Kidney glomerular epithelial cell (primary cell): ENCODE measurements at places on chromosomes 1 and 21.
A peak's percentile ranks its signal among the peaks of the same experiment; 100 is the strongest.

DNA sequence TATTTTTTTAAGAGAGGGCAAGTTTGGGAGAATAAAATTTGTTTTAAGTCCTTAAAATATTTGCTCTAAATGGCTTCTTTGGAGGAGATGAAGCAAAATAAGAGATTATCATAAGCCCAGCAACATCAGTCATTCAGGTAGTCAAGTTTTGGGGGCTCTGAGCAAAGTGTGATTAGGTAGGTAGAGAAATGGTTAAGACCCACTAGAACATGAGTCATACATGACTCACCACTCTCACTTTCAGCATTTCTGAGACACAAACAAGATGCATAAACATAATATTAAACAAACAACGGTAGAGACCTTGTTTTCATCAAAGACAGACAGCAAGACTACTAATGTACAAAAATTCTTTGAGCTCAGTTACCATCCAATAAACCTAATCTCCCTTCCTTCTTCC is 272.2 kb downstream of the LMO4 start:
- no peak for DNase-seq

GRCh38 chr21:25831300-25831960 is 96.7 kb downstream of the GABPA start:
- DNase-seq, result peak; percentile 3

DNA sequence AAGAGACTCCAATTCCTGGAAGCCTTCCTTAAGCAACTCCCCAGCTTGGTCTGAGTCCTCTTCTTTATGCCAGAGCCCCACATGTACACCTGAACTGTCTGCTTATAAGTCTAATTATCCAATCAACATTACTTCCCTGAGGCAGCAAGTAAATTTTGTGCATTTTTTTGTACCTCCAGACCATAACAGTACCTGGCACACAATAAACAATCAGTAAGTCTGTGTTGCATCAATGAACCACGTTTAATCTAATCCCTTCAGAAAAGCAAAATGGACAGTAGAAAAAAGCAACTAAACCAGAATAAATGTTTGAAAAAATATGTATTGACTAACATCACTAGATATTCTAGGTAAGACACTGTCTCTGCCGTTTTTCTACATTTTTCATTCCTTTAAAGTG is 20.5 kb downstream of the MRPL39 start:
- DNase-seq, result no peak

DNA sequence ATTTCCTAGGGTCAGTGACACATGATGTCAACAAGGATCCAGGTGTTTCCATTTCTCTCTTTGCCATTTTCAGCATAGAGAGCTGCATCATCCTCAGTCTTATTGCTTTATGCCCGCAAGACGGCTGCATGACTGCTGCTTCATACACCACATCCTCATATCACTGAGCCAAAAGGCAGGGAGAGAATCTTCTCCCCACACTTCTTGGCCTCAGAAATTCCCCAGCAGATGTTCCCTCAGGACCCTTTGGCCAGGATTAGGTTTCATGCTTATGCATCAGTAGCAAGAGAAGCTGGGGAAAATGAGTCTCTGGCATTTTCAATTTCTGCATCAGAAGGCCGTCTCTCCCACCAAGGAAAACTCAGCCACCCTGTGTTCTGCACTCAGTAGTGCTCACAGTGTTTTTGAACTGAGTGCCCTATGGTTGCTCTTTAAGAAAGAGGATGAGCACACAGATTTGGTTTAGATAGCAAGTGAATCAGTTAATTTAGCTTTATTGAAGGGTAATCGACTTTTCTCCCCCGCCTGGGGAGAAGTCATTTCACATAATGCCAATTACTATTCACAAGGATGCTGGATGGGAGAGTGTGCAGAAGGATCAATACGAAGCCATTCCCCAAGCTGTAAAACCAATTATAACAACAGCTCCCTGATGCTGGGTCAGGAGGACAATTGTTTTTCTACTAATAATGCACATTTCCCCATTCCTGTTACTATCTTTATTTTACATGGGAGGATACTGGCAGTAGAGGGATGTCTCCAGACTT is 360.2 kb downstream of the HHIPL2 start:
- DNase-seq, result no peak

DNA sequence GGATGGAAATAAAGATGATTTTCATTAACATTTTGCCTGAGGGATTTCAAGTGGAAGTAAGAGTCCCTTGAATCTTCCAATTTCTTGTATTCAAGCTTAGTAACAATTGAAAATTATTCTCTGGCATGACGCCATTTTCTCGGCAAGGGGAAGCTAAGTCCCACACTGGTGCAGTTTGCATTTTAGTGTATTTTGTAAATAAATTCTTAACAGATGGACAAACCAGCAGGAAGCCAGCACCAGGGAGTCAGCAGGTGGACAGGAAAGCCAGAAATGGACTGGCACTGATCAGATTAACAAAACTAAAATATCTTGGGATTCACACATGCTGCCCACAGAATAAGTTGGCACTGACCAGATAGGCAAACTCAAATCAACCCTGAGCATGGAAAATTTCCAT is 311.3 kb downstream of the LRRIQ3 start:
- DNase-seq, result no peak

- no peak for DNase-seq
Measured at GRCh38 chr1:85224734-85225623, 24.2 kb upstream of the SYDE2 start.

GRCh38 chr1:215566556-215567490 is at the start of gene KCTD3:
TSS of gene KCTD3 (plus strand) at chr1:215567304. CDS start at chr1:215567686, 382 bp downstream.
- DNase-seq, result peak; percentile 71

DNA sequence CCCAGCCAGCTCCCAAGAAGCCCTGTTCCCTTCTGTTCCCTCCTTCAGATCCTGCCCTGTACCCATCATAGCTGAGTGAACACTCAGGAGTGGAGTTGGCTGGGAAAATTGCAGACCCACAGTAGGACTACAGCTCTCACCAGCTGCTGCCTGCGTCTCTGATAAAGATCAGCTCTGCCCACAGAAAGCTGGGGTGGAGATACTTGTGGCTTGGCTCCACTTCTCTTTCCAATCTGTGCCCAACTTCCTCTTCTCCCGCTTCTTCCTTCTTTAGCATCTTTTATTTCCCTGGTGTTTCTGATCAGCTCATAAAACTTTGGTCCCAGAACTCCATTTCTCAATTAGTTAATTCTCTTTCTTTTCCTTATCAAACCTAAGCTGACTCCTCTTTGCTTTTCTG is 5.5 kb upstream of the CD1A start:
- no peak for DNase-seq

- no peak for DNase-seq
Measured at GRCh38 chr1:79777481-79778219, 771.1 kb upstream of the ADGRL4 start.

- no peak for DNase-seq
Measured at GRCh38 chr1:183920651-183921050, 115.7 kb downstream of the RGL1 start.

DNA sequence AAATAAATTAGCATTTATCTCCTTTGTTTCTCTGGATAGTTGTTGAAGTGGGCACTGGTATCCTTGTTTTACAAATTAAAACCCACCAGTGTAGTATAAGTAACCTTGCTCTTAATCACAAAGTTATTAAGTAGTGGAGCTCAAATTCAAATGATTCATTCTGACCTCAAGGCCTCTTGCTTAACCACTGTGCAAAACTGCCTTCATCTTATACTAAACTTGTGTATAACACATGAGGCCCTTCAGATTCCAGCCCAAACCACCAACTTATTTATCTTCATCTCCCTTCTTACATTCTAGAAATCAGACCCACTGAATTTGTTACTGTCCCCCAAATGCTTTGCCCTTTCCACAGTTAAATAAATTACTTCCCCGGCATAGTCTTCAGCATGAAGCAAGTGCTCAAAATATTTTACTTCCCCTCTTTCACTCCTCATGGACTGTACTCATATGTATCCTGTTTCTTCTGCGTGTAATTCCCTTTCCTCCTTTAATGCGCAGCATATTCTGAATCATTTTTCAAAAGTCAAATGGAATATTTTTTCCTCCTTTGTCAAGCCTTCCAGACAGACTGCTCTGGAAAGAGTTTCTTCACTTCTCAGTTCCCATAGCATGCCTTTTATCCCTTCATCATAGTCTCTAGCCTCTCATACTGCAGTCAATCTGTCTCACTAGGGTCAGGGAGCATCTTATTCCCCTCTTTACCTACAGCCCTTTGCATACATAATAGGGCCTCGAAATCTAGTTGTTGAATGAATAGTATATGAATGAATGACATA is 19.0 kb upstream of the DNASE2B start:
- DNase-seq, result peak; percentile 43

DNA sequence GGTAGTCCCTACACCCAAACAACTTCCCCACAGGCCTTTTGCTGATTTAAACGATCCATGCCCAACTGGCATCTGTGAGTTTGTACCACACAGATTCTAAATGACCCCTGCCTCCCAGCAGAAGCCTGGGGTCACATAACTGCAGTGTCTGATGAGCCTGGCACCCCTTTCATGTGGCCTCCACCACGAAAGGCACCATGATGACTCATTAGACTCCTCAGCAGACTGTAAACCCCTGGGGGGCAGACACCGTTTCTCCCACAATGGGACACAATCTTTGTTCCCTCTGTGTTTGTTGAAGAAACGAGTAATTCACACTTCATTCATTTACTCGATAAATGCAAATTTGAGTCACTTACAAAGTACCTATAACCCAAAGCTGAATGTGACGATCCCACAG is 81.6 kb downstream of the CCDC185 start:
- no peak for DNase-seq

DNA sequence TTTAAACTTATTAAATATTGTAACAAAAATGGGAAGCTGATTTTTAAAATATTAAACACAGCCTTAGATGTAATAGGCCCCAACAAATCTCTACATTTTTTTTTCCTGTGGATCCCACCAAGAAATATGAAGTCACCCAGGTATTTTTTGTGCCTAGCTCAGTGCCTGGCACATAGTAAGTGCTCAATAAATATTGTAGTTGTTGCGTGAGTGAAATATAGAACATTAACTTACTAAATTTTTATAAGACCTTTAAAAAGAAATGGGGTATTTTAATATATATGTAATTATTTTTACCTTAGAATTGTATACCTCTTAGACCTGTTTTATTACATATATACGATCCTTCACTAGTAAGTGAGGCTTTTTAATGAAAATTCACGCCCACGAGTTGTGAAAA is 569 bp upstream of the DNAH14 start:
- DNase-seq, result no peak

DNA sequence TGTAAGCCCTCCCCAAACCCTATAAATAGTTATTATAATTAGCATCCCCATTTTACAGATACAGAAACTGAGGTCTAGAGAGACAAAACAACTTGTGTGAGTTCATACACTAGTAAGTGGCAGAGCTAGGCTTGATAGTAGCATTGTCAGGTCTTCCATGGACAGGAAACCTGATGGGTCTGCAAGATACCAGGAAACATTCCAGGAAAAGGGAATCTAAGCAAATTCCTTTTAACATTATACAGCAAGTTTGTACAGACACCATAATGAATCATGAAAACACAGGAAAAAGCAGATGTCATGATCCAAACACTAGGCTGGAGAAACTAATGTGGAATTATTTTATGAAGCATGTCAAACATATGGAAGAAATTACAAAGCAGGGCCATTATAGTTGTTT is 89.1 kb upstream of the KCNK2 start:
- DNase-seq, result no peak

DNA sequence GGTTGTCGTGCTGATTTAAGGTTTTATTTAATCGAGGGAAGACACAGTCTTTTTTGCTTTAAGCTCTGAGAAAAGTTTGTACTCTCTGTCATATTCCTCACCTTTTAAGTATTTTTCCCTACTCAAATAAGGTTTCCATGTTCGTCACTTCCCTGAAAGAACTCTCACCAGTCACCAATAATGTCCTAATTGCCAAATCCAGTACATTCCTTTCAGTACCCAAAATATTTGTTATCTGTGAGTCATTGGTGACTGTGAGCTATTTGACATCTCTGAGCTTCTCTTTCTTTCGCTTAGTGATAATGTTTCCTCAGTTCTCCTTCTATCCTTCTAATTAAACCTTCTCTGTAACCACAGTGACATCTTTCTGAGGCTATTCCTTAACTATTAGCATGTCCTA is 874.2 kb upstream of the ADGRL2 start:
- no peak for DNase-seq

- DNase-seq, result no peak
Measured at GRCh38 chr1:76826072-76826845, 41.0 kb upstream of the ST6GALNAC5 start.

GRCh38 chr21:17921579-17922530 is 102.7 kb upstream of the C21orf91 start:
- DNase-seq, result peak; percentile 32
